Activated CD4-positive, CD25-positive, alpha-beta regulatory T cell (primary cell): ENCODE measurements at places on chromosomes 16 and 17.

DNA sequence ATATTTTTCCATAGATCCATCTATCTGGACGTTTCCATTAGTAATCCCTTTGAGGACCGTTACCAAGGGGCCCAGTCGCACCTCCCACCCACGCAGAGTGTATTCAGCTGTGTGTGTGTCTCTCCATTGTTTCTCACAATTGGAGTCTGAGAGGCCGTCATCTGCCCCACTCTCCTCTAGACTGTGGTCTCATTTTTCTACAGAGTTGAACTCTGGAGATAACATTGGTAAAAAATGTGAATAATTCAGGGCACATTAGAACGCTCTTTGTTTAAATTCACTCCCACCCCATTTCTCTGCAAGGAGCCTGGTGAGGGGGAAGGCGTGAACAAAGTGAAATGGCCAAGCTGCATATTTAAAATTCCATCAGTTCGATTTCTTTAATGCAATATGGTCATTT, 333.1 kb upstream of the MAF start:
- DNase-seq: no peak

DNA sequence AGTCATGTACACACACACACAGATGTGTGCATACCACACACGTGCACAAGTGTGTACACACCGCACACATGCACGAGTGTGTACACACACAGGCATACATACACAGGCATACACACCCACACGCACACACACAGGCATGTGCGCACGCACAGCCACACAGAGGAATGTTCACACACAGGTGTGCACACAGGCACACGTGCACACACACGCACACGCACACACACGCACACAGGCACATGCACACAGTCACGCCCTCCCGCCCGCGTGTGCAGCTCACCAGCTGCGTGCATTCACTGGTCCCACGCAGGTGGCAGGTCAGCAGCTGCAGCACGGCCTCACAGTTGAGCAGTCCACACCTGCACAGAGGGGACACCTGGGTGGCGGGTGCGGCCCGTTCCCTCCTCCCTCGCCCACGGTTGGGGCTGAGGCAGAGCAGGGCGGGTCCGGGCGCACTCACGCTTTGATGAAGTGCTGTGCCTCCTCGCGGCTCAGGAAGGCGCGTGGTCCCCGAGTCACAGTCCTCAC, 7.7 kb downstream of the TEPSIN start:
- DNase-seq: no peak

DNA sequence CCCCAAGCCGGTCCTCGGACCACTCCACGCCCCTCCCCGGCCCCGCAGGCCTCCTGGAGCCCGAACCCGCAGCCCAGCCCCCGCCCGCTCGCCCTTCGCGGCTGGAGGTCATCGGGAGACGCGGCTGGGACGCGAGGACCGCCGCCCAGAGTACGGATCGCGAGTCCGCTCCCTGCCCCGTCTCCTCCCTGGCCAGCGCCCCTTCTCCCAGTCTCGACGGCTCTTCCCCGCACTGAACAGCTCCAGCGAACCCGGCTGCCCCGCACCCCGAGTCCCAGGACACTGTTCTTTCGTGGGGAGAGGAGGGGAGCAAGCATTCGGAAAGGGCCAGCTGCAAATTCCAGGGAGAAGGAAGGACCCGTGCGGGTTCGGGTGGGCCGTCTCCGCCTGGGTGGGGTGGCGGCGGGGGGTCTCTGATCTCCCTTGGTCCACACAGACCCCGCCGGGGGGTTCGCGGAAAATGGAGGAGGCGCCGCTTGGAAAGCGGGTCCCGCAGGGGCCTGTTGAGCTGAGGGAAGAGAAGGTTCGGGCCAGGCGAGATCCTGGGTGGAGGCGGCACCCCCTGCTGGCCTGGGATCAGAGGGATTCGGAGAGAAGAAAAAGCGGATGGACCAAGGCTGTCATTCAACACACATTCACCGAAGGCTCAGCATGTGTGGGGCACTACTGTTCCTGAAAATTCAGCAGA, 632 bp upstream of the RTN4RL1 start:
- DNase-seq: no peak

GRCh38 chr16:67063008-67063407, 34.1 kb downstream of the CBFB start:
- DNase-seq: no peak

GRCh38 chr16:20879175-20880040, 20.8 kb downstream of the DCUN1D3 start:
- no peak for DNase-seq

GRCh38 chr16:78773291-78773702, 673.8 kb downstream of the WWOX start:
- no peak for DNase-seq

DNA sequence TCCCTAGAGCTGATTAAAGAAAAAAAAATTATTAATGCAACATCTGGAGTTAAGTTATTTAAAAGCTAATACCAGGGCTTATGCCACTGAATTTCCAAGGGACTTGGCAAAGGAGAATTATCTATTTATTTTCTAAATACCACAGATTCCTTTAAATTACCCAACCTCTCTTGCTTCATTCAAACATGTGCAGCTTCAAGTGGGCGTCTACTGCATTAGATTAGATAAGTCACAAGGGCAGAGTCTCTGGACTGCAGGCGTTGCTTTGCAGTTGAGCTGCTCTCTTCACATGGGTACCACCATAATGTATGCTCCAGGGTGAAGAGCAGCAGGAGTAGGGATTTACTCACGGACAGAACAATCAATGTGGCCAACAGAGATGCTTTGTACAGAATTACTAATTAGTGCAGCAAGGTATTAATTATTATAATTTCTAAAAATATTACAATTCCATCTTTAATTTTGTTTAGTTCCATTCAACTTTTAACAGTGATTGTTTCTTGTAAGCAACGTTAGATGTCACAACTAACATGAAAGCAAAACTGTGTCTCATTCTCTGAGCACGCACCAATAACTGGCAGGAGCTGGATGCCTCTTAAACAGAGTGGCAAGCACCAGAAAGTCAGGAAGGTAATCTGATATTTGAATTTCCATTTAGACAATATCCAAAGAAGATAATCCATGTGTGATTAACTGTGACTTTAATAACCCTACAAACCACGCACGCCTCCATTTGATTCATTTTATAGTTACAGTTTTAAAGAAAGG, 214.2 kb downstream of the STX8 start:
- DNase-seq: no peak

- no peak for DNase-seq
Observed at GRCh38 chr16:23031508-23032098, 117.6 kb downstream of the USP31 start.

DNA sequence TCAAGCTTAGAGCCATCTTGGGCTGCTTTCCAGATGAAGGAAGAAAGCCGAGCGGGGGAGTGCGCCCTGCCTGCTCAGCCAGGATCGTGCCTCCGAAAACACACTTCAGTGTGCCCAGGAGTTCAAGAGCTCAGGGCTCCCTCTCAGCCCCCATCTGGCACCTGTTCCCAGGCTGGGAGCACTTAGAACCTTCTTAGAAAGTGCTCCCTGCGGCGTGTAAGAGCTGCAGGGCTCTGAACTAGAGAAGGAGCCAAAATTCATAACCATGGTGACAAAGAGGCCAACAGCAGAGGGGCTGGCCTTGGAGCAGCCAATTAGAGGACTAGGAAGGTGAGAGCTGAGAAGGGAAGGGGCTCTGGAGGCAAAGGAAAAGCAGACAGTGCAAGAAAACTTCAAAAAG, 59.0 kb upstream of the TNRC6C start:
- DNase-seq: no peak

- DNase-seq: no peak
Observed at GRCh38 chr16:80554033-80554432, 13.2 kb downstream of the DYNLRB2 start.

DNA sequence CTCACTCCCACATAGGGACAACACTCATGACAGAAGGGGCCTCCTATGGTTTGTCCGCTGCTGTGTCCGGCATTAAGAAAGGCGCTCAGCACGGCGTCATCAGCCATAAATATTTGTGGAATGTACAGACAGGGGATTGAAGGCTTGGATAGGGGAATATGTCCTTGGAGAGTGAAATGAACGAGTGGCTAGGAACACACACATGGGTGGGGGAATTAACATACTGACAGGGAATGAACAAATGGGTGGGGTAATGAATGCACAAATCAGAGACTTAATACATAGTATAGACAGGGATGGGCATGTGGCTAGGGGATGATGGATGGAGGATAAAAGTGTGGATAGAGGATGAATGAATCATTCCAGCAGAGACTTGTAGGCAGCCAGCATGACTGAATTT, 154.0 kb upstream of the HSBP1 start:
- no peak for DNase-seq

DNA sequence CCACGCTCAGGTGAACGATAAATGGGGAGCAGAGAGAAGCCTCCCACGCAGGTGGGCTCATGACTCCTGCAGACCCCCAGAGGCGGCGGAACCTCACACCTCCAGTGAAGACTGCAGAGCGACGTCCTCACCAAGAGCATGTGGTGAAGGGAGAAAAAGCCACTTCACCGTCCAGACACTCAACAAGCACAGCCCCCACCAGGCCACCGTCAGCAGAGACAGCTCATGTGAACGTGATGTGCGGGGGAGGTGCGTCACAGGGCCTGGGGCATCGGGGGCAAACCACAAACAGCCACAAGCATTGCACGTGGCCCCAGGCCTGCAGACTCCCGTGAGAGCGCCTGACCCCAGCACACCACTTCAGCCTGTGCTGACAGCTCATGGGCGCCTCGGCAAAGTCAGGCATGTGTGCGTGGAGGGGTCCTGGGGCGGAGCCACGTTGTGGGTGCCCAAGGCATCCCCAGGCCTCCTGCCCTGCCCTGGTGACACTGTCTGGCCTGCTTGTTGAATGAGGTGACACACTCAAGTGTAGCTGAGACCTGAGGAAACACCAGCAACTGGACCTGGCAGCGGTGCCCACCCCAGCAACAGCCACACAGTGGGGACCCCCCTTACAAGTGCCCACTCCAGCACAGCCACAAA, 19.0 kb downstream of the LMF1 start:
- no peak for DNase-seq

DNA sequence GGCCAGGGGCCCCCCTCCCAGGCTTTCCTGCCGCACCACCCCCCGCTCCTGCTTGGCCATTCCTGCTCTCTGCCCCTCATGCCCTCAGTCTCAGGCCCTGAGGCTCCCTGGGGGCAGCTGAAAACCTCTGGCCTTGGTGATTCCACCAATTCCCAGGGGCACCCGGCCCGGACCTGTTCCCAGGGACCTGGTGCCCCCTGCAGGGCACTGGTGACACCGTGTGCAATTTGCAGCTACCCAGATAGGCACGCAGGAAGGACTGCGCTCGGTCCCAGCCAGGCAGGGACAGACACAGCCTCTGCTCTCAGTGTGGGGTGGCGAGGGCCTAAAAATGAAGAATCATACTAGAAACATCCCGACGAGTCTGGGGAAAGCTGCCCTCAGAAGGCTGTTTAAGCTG, 13.4 kb downstream of the WFDC1 start:
- DNase-seq: no peak

GRCh38 chr16:29775742-29776408, 2.2 kb upstream of the ZG16 start:
- no peak for DNase-seq

- DNase-seq: no peak
Observed at GRCh38 chr16:15846510-15846909, 10.3 kb downstream of the MYH11 start.

DNA sequence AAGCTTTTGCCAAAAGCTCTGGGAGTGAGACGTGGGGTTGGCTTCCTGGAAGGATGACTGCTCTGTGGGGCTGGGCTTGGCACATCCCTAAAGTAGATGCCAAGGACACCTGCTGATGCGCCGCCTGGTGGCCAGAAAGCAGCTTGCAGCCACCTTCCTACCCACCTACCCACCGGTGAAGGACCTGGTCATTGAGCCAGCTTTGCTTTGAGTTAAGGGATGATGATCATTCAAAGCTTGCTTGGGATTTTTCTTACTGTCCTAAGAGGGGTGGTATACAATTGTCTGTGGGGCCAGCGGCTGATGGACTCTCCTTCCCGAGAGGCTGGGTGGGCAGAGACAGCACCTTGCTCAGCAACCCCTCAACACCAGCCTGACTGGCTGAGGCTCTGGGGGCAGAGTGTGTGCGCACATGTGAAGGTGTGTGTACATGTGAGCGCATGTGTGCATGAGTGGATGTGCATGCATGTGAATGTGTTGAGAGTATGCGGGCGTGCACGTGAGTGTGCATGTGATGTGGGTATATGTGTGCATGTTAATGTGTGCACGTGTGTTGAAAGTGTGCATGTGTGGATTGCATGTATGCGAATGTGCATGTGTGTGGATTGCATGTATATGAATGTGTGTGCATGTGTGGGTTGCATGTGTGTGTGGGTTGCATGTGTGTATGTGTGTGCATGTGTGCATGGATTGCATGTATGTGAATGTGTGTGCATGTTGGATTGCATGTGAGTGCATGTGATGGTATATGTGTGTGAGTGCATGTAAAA, 18.6 kb downstream of the C1QTNF1 start:
- peak; percentile 55 for DNase-seq

DNA sequence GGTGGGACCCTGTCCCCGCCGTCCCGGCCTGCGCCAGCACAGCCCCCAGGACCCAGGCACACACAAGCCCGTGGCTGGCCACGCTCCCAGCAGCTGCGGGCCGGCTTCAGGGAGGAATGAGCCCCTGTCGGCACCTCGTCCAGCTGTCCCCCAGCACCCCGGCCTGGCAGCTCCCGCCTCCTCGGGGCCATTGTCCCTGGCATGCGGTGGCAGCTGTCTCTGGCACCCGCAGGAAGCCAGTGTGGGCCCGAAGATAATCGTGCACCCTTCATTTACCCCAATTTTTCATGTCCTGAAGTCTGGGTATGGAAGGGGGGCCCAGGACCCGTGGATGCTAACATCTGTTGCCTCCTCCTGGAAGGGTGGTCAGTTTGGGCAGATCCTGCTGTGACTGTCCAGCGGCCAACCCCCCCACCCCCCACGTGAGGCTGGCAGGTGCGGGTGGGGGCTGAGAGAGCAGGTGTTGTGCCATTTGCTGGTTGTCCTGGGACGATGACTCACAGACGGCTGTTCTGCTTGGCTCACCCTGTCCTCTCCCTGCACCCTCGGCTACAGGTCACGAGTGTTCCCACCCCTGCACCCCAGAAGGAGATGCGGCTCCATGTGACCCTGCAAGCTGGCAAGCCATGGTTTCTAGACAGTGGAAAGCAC, 4.0 kb upstream of the LMF1 start:
- no peak for DNase-seq

DNA sequence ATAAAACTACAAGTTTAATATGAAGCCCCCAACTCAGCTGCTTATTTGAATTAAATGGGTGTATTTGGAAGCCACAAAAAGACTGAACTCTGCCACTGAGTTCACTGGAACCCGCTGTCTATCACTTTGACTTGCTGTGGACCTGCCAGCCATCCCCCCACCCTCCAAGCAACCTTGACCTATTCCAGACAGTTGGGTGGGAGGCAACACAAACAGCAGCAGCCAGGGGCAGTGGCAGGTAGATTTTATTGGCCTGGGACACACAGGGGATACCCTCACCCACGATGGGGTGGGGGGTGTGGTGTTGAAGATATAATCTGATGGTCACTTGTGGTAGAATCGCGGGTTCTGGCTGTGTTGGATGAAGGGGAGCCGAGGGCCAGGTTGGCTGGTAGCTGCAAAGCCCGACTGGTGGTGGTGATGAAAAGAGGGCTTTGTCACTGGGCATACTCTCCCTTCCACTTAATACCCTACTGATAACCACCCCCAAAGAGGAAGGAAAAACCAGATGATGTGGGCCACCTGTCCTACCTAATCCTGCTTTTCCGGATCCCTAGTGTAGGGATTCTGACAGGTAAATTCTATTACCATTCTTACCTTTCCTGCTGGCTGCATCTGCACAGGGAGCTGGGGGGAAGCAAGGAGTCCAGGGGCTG, 2.6 kb downstream of the GPS2 start:
- no peak for DNase-seq
